ENCODE measurements at places on chromosomes 3 and 15.

GRCh38 chr3:17939157-17939556 lies 196.7 kb upstream of the TBC1D5 start:
- DNase-seq: no peak

- DNase-seq: no peak
Observed at GRCh38 chr15:89171136-89172072, 50.0 kb downstream of the RLBP1 start.

DNA sequence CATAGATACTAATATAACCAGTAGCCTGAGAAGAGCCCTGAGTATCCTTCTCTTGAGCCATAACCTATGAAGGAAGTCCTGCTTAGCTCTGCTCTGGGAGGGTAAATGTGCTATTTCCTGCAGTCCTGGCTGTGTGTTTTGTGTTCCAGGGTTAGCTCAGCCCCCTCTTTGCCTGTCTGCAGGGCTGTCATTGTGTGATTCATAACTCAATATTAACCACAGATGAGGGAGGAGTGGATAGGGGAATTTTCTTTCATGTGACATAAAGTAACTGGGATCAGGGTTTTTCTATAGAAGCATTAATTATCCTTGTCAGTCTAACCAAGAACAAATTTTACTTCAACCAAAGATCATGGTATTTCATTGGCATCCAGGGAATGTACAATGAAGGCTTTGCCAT lies 183.3 kb upstream of the ZBTB20 start:
- DNase-seq: no peak

GRCh38 chr15:76064375-76064774 lies 4.6 kb downstream of the TMEM266 start:
- DNase-seq: no peak

- no peak for DNase-seq
Observed at GRCh38 chr3:123416647-123417046, 32.2 kb downstream of the ADCY5 start.

DNA sequence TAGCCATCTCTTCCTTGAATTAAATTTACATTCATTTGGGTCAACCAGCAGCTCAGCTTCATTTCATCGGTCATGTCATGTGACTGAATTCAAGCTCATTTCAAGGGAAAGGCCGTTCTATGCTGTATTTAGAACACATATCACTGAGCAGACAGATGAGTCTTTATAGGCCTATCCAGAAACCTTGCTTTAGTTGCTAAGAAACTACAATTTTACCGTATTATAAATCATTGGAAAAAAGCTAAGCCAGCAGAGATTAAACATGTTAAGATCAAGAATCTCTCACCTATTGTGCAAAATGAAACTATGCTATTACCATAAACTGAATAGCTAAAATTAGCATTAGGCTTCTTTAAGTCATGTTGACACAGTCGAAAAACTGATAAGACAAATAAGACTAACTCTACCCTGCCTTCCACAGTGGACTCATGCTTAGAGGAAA lies 2.2 kb downstream of the NPTN start:
- no peak for DNase-seq

DNA sequence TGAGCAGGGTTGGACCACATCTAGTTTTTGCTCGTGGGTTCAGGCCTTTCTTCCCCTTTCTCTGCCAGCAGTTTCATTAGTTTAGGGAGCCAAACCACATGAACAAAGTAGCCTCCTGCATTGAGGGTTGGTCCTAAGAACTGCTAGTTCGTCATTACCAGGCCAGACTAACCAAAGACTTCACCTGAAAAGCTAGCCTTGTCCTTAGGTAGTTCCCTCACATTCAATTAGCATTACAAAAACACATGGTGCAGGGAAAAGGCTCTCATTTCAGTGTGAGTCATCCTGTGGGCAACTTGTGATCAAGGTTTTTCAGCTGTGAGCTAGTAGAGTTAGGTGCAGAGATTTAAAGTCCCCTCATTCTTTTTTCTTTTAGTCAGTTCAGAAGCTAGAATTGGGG lies 279.3 kb upstream of the CTNNB1 start:
- DNase-seq: no peak

DNA sequence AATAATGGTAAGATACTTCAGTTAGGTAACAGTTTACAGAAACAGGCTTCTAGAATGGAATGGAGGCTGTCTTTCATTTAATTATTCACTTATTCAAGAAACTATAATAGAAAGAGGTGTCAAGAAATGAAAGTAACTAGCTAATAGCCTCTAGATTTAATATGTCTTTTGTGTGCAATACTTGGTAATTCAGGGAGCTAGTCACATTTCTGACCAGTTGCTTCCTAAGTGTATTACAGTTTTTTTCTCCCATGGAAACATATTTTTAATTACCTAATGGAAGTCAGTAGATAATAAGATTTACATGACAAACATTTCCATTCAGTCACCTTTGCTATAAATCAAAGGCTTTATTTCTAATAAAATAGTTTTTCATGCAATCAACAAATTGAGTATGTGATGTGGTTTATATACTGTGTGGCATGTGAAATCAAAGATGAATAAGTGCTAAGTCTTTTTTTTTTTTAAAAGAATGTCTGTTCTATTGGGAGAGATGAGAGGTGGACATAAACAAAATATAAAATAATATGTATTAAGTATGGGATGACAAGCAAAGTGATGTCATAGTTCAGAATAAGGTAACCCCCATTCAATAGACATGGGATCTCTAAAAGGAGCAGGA lies 985.7 kb downstream of the SQOR start:
- DNase-seq: no peak

DNA sequence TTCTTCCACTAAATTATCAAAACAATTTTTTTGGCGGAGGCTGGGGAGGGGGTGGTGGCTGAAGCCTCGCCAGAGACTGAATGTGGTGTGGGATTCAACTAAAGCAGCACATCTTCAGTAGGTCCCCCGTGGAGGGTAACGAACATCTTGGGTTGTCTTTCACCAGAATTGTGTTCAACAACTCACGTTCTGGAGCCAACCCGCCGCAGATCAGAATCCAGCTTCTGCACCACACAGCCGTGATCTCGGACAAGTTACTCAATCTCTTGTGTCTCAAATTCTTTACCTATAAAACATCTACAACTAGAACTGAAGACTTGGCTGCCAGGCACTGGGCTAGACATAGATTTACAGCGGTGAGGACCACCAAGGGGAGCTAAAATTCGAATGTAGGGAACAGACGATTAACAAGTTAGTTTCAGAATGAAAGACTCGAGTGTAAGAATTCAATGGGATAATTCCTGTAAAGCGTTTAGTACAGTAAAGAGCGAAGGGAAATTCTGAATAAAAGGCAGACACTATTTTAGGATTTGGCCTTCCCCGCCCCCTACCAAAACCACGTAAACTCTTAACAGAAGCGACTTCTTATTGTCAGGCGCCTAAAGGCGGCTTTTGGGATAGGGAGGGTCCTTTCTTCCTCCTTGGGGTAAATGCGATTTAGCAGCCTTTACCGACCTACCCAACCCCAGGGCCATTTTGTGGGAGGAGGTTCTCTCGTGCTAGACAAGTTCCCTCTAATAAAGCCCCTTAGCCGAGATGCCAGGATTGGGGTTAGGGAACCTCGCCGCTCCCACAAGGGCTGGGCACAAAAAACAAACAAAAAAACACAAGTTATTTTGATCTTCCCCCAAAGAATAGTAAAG lies 697 bp upstream of the RAB5A start:
- DNase-seq: no peak

DNA sequence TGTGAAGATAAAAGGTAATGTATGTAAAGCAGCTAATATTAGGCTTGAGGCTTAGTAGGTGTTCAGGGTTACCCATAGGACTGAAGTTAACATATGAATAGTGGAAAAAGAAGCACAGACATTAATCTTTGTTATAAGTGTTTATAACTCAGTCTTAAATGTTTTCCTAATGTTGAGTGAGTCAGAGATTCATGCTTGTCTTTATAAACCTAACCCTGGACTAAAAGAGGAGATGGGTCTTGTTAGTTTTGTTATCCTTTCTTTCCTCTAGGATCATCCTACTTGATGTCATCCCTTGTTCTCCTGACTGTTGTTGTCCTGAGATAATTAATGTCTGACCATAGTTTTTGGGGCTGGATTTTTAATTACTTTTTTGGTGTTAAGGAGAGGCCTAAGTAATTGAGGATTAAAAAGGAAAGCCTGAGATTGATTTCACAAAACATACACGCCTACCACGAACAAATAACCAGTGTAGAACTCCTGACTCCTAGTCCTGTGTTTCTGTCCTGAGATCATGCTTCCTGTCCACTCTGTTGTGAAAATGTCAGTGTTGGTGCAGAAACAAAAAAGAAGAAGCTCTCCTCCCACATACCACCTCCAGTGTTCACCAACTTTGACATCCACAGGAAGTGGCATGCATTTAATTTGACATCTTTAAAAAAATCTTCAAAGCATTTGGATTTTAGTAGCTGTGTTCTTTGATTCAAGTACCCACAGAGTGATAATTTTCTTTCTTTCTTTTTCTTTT lies 8.4 kb downstream of the MITF start:
- DNase-seq: no peak

DNA sequence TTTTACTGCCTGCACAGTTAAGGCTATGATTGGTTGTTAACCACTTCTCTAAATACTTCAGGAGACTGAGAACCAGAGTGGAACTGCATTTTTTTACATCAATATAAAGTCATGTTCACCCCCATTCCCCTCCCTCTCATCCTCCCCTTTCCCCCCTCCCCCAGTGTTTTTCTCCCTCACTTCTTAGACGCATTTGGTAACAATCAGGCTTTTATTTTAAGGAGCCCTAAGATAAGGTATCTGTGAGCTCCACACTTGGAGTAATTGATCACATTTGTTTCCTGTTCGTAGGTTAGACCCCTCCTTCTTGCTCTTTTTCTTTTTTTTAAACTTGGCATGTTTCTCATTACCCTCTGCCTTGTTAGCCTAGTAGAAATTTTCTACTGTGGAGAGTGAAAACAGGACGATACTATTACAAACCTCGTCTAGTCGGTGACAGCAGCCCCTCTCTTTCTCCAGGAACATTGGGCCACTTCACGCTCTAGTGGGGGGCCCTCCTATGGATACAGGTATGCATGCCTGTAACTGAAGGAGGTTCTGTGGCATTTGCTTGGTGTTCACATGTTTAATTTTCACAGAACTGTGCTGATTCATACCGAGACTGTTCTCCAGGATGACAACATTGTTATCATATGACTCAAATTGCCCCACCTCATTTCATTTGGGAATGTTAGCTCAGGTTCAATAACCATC lies 314.4 kb downstream of the MECOM start:
- no peak for DNase-seq

DNA sequence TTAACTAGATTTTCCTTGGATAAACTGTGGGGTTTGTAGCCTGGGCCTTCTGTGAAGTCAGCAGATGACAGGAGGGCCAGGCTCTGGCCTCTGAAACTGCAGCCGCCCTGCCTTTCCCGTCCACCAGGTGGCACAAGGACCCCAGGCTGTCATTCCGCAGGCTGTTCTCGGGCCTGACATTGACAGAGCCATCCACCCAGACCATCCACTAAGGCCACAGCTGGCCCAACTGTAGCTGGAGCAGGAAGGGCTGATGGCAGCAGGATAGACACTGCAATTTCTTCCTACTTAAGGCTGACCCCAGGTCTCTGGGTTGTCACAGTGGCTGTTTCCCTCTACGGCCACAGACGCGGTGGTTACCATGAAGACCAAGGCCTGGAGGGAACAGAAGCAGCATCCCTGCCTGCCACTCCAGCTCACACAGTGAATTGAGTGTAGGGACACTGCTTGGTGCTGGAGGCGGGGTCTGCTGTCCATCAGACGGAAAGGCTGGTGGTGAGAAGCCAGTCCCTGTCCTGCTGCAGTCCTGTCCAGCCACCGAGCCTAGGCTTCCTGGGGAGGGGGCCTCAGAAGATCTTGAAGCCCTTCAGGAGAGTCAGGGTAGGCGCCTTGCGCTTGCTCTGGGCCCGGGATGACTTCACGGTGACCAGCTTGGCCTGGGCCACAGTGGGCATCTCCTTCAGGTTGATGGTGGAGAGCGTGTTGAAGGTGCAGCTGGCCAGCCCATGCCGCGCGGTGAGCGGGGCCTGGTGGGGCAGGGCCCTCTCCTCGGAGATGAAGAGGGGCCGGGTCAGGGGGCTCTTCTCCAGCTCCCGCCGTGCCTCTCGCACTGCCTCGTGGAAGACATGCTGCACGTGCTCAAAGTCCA lies 9.4 kb downstream of the SLC51B start:
- no peak for DNase-seq

GRCh38 chr15:38668898-38669391 lies 104.3 kb upstream of the RASGRP1 start:
- no peak for DNase-seq

GRCh38 chr3:31433679-31433992 lies 99.1 kb upstream of the STT3B start:
- DNase-seq: no peak

GRCh38 chr15:50186752-50187151 lies 4.8 kb downstream of the SLC27A2 start:
- no peak for DNase-seq

GRCh38 chr15:57961919-57962318 lies 103.6 kb downstream of the ALDH1A2 start:
- no peak for DNase-seq

DNA sequence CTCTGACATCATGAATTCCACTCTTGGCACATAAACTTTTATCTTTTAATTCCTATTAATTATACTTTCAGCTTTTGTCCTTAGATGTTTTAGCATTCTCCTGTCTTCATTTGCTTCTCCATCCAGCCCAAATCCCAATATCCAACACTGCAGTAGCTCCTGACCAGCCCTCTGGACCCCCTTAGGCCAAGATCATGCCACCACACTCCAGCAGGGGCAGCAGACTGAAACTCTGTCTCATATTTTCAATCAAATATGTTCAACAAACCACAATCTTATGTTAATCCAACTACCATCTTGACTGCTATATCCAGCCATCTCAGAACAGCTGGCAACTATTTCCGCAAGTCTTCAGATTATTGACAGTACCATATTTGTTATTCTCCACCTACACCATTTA lies 315.8 kb upstream of the ROBO2 start:
- DNase-seq: no peak

DNA sequence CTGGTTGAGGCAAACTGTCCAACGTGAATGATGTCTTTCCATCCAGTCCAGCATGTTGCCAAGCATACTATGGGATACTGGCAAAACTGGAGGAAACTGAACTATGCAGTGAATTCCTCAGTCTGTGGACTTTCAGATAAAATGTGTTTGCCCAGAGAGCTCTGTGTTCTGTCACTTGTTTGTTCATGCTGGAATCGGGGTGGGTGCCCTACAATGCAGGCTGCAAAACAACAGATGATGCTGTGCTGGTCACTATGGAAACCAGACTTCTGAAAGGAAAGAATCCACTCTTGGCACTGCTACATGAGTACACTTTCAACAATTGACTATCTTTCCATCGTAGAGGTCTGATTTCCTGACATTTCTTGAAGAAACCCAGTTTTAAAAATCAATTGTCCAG lies 272.5 kb upstream of the ARHGEF26 start:
- DNase-seq: no peak

DNA sequence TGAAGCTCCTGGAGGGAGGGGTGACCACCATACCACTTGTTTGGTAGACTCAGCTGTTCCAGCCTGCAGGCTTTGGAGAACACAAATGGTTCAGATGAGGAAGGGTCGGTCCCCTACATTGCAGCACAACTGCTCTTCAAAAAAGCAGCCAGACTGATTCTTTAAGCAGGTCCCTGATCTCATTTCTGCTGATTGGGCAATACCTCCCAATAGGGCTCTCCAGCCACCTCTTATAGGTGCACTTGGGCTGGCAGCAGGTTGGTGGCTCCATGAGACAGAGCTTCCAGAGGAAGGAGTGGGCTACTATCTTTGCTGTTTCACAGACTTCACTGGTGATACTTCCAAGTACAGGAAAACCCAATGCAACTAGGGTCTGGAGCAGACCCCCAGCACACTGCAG lies 65.9 kb upstream of the PEX5L start:
- no peak for DNase-seq
